ENCODE measurements at places on chromosomes 4 and X. TPM values are rescaled to one million over a fixed set of nuclear protein-coding genes. Genes with fewer than 3 reads are reported as not detected.

GRCh38 chrX:103629318-103630170 is 769 bp downstream of the TCEAL1 start:
- peaks cover 11% of the 10 kb centered on the region for H3K27me3 ChIP-seq
- peak overlapping the region; percentile 55 for H3K4me3 ChIP-seq
- H3K27ac ChIP-seq = peak overlapping the region; percentile 96
- no peaks in the 10 kb centered on the region for H3K36me3 ChIP-seq
- peak; percentile 72 for DNase-seq

- no peak overlapping the region for H3K4me3 ChIP-seq
- no peak overlapping the region for H3K27ac ChIP-seq
- no peaks in the 10 kb centered on the region for H3K4me1 ChIP-seq
- no peaks in the 10 kb centered on the region for H3K36me3 ChIP-seq
- DNase-seq = no peak
- no peaks in the 10 kb centered on the region for H3K27me3 ChIP-seq
These were observed 115.3 kb downstream of the LDB2 start for GRCh38 chr4:16783119-16783518.

- H3K27me3 ChIP-seq = peaks cover 5% of the 10 kb centered on the region
- no peaks in the 10 kb centered on the region for H3K4me1 ChIP-seq
- no peak overlapping the region for H3K27ac ChIP-seq
- no peaks in the 10 kb centered on the region for H3K36me3 ChIP-seq
These were observed 54.5 kb downstream of the RTL9 start for GRCh38 chrX:110412971-110413726.

DNA sequence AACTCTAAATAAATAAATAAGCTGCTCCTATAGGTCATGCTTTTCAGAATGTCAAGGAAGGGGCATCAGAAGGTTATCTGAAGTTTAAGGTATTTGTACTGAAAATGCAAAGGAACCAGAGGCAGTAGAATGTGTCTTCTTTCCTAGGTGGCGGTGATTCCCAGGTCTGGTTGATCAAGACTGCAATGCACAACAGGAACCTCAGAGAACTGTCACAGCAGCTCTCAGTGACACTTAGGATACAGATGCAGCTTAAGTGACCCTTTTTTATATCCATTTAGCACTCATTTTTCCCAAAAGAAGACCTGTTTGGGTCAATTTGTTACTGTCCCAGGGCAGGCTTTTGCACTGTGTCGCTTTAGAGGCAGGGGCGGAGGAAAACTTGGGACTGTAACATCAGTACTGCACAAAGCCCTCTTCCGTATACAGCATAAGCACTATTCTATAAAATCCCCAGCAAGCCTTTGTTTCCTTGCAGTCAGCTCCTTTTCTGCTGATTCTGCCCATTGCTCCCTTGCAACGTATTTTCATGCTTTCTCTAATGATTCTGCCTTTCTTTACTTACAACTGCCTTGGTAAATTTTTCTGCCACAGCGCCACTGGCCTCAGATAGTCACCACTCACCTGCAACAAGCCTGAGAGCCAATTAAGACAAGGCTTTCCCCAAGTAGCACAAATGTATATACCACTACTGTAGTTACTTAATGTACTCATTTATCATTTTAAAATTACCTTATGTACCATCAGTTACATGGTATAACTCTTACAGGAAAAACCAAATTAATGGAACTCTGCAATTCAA is 1.5 kb upstream of the MND1 start:
- H3K36me3 ChIP-seq = no peaks in the 10 kb centered on the region
- H3K4me1 ChIP-seq = no peaks in the 10 kb centered on the region
- DNase-seq = no peak
- no peak overlapping the region for H3K27ac ChIP-seq

DNA sequence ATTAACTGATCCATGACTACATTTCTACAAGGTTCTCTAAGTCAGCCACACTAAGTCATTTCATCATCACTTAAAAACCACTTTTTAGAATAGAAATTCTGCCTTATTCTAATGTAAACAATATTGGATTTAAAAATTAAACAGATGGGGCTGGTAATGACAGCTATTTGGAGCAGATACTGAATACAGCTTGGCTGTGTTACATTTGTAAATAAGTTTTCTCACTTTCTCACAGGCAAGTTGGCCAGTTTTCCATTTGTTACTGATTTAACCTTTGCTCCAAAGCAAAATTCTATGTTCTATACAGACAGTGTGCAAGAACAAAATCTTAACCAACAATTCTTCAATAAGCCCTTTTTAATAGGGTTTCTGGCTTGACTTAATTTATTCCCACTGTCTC is 370.7 kb downstream of the GRIA2 start:
- no peaks in the 10 kb centered on the region for H3K4me1 ChIP-seq
- H3K27ac ChIP-seq = no peak overlapping the region
- H3K27me3 ChIP-seq = no peaks in the 10 kb centered on the region
- H3K4me3 ChIP-seq = no peak overlapping the region
- no peak for DNase-seq

DNA sequence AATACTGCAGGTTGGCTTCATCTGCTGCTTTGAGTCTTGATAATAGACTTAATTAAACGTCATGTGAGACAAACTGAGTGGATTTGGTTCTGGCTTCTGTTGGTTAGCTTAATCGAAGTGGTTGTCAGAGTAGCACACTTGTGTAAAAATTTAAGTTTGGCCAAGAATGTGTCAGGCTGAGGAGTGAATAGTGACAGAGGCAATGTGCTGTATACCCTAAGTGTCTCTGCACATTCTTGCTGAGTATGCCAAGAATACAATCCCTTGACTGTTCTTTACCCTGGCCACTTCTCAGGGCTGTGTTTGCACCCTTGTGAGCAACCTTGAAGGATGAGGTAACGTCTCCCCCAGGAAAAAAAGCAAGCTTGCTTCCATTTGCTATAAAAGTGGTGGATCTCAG is 14.9 kb downstream of the RPS3A start:
- no peaks in the 10 kb centered on the region for H3K4me1 ChIP-seq
- no peaks in the 10 kb centered on the region for H3K27me3 ChIP-seq
- H3K36me3 ChIP-seq = no peaks in the 10 kb centered on the region
- H3K4me3 ChIP-seq = no peak overlapping the region

DNA sequence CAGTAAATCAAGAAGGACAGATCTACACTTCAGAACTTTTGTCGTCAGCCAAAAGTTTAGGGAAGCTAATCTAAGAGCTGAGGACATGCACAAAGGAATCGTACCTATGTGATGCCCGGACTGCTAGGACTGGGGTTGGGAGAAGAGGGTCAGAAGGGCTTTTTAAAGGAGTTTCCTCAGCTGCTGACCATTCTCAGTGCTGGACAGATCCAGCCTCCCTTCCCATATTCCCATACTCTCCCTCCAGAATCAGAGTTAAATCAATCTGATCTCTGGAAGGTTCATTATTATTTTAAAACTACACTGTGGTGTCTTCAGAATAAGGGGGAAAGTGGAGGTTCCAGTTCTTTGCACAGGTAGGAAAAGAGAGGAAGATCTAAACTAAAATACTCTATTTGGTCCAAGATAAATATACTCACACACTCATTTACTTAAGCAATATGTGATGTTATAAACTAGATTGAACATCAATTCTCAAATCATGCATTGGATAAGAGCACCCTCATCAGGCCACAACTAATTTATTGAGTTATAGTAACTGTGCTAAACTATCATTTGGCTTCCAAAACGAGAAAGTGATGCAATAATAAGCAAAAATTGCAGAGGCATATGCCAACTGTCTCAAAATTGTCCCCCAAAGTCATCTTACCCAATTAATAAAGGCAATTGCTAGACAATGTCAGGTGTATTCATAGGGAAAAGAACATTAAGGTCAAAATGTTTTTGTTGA is 124.7 kb downstream of the HNRNPD start:
- H3K27me3 ChIP-seq = no peaks in the 10 kb centered on the region
- no peaks in the 10 kb centered on the region for H3K36me3 ChIP-seq
- H3K27ac ChIP-seq = no peak overlapping the region
- no peak for DNase-seq
- H3K4me3 ChIP-seq = no peak overlapping the region

DNA sequence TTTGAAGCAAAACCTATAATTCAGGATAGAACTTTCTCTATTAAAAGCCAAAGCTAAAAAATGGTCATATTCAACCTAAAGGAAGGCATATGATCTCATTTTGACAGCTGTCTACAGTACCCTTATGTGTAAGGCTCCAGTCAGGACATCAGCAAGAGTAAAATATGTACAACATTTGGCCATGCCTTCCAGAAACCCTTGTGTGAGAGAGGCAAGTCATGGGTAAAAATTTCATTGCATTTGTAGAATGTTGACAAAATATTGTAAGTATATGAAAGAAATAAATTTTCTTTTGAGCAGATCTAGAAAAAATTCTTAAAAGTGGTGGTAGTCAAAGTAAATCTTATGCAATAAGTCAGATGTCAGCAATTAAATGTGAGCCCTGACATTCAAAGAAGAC is 132.3 kb downstream of the SLC39A8 start:
- no peaks in the 10 kb centered on the region for H3K27me3 ChIP-seq
- H3K4me3 ChIP-seq = no peak overlapping the region
- no peak overlapping the region for H3K27ac ChIP-seq
- H3K4me1 ChIP-seq = no peaks in the 10 kb centered on the region

DNA sequence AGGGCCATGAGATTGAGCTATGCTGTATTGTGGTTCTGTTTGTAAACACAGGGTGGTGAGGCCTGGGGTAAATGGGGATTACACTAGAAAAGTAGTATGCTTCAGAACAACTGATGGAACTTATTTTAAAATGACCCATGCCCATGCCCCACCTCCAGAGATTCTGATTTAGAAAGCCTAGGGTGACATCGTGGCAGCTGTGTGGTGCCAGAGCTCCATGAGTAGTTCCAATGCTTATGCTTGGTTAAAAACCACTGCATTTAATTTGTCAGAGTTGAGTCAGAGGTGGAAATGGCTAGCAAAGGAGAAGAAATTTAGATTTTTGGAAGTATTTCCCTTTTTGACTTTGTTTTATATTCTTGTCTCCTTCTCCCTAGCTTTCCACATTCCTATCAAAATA is 63.4 kb upstream of the PDE5A start:
- no peak overlapping the region for H3K27ac ChIP-seq
- no peaks in the 10 kb centered on the region for H3K27me3 ChIP-seq
- H3K4me1 ChIP-seq = no peaks in the 10 kb centered on the region
- H3K36me3 ChIP-seq = no peaks in the 10 kb centered on the region
- H3K4me3 ChIP-seq = no peak overlapping the region

SLBP gene
- 40.3 TPM for total RNA-seq

IL2 gene
- not detected for total RNA-seq

GDPD2 gene
- not detected for total RNA-seq

GCNA gene
- 2.1 TPM for total RNA-seq

RPA4 gene
- 3.7 TPM for total RNA-seq

SPATA4 gene
- not detected for total RNA-seq

UGT2A3 gene
- total RNA-seq = not detected

HPGD gene
- total RNA-seq = 190 TPM

TRIM60 gene
- not detected for total RNA-seq

TCEAL7 gene
- 23.6 TPM for total RNA-seq

PNPLA4 gene
- 11.9 TPM for total RNA-seq

ASMT gene
- not detected for total RNA-seq
